ENCODE measurements at places on chromosomes 2 and 18.

GRCh38 chr2:98769114-98769476, 38.2 kb upstream of the MGAT4A start:
- DNase-seq, result no peak

- no peak for DNase-seq
These were observed 95.9 kb upstream of the IL1R2 start for GRCh38 chr2:101895819-101896322.

DNA sequence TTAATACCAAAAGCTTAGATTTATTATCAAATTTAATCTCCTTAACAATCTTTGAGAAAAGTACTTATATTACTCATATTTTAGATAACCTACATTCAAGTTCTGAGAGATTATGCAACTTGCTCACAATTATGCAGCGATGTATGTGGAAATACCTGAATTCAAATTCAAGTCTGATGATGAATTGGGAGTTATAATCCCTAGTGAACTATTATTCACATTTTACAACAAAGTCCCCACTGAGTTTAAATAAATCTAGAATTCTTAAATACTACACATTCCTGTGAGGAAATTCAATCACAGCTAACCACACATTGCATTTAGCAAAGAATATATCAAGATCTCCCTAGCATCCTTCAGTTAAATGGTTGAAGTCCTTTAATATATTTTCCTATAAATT, 278.4 kb downstream of the NOL4 start:
- DNase-seq, result no peak

DNA sequence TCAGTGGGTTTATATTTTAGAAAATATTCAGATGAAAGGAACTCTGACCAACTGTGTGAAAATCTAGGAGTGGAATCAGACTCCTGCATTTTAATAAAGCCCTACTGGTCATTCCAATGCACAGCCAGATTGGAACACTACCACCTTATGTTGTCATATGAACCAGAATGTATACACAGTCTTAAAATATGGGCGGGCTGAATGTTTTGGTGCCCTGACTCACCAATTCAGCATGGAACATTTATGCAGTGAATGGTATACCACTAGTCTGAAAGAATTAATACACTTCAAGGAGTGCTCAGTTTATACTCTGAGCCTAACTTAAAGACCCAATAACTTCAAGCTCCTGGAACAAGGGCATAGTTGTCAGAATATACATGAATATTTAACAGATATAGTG, 280.9 kb upstream of the TCF4 start:
- no peak for DNase-seq

GRCh38 chr2:85309699-85310321, 18.0 kb downstream of the TGOLN2 start:
- no peak for DNase-seq

DNA sequence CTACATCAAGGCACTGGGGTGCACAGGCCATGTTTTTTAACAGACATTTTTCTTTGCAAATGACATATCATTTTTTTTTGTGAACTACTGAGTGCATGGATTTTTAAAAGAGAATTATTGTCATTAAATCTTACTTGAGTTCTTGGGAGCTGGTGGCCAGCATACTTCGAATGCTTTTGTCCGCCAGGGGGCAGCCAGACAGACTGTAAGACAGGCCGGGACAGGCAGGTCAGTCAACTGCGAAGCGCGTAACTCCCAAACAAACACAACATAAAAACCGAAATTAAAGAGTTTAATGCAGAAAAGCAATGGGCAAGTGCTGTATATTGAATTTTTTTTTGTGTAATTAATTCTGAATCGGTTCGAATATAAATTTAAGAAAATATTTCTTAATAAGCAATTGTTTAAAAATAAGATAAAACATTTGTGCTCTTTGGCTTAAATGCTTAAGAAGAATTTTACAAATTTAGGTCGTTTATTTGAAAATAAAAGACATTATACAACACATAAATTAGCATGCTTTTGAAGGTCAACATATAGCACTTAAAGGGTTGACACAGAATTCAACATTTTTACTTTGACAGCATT, 142.2 kb upstream of the PXDN start:
- no peak for DNase-seq

- no peak for DNase-seq
These were observed 31.6 kb downstream of the ZNF532 start for GRCh38 chr18:58896268-58896667.

GRCh38 chr18:67219821-67220220, 296.7 kb downstream of the DSEL start:
- no peak for DNase-seq

GRCh38 chr2:204127238-204127637, 190.7 kb downstream of the ICOS start:
- no peak for DNase-seq

DNA sequence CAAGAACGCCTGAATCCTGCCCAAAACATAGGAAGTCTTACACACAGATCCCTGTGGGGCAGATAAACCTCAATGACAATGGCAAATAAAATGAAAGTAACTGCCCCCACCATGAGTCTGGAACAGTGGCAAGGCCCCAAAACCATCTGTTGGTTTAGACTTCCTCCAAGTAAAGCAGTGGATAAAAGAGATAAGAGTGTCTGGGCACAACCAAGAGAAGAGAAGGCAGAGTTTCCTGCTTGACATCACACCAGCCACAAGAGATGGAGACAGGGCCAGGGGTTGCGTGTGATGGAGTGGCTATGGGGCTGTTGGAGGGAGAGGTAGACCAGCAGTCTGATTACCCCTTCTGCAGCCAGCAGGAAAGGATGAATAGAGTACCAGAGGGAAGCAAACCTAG, 212.1 kb upstream of the POU3F3 start:
- no peak for DNase-seq

DNA sequence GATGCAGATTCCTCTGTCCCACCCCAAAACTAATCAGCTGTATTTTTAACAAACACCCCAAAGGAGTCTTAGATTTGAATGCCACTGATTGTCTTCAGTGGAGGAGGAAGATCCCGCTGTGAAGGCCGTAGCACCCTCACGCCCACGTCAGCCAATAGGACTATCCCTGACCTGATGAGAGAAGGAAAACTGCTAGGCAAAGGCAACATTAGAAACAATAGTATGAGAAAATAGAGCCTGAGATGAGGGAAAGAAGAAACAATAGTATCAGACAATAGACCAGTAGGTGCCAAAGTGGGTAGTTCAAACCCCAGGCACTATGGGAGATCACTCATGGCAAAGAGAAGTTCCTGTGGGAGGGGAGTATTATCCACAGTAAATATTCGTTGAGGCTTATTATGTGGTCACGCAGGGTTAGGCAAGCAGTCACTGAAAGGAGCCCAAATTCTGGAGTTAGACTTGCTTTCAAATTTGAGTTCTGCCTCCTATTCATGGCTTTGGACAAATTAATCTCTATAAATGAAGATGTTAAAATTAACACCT, 2.8 kb downstream of the PCBP1 start:
- DNase-seq, result no peak

- DNase-seq, result no peak
These were observed 306.8 kb upstream of the SKOR2 start for GRCh38 chr18:47558110-47558750.

DNA sequence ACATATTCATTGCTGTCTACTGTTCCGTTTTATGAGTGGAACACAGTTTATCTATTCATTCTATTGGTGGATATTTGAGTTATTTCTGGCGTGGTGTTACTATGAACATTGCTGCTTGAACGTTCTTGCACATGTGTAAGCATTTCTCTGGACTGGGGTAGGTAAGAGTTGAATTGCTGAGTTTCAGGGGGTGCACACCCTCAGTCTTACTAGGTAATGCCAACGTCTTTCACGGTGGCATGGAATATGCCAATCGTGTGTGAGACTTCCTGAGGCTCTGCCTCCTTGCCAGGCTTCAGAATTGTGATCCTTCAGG, 56.4 kb upstream of the TXNDC2 start:
- no peak for DNase-seq

DNA sequence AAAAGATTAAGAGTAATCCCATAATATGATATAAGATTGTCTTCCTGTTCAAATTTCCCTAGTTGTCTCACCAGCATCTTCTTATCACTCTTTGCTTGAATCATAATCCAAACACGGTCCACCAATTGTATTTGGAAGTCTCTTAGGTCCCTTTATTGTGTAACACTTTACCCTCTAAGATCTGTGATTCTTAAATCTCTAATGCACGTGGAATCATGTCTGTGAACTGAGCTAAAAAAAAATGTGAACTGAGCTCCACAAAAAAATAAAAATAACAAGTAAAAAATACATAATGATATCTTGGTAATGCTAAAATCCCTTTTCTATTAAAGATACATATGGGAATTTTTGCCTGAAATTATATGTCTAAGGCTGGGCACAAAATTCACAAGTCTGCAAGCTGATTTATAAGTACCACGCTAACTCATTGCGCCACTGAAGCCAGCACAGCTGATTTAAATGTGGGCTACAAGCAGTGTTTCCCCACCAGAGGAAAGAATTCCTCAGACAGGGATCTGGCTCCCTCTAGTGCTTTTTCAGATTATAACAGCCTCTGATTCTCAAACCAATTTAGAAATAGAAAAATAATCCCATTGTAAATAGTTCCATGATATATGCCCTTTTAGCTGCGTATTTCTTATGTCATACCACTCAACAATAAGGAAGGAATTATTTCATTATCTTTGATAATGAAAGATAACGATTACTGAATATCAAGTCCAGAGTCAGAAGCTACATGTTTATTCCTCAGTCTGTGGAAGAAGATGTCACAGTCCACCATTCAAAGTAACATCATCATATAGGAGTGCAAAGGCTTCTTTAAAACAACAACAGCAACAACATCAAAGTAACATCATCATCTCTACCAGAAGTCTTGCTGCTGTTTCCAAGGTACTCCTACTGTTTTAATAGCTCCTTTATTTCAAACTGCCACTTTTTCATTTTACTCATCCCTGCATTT, 22.9 kb downstream of the RBM43 start:
- peak; percentile 21 for DNase-seq

GRCh38 chr2:138333677-138334076, 167.9 kb upstream of the SPOPL start:
- no peak for DNase-seq

- peak; percentile 31 for DNase-seq
These were observed 2.0 kb upstream of the HK2 start for GRCh38 chr2:74831693-74832530.

DNA sequence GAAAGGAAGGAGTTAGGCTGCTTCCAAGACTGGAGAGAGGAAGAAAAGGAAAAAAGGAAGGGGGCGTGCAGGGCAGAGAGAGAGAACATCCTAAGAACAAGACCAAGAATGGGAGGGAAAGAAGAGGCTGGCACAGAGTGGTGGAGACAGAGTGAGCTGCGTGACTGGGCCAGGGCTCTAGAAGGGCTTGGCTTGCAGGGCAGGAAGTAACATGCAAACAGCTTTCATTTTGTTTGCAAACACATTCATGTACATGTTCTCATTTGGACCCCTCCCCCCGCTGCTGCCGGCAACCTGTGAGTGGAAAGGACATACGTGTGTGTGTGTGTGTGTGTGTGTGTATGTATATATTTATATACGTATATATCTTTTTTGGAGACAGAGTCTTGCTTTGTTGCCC, 46.8 kb upstream of the DNMT3A start:
- no peak for DNase-seq

GRCh38 chr2:137964066-137964858, at the start of gene HNMT:
HNMT (plus strand) TSS chr2:137964473; CDS start chr2:137964492, 19 bp downstream.
- DNase-seq, result no peak

DNA sequence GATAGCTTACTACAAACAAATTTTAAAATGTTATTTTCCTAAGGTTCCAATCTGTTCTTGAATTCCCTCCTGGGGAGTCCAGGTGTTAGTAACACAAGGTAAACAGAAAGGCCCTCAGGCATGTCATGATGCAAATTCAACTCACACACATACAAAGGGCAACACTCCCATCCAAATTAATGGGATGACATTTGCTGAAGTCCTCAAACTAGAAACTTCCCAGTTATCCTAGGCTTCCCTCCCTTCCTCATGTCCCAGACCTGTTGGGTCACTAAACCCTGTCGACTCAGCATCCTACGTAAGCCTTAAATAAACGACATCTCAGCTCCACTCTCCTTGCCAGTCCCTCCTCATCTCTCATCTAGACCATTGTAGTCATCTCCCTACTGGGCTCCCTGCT, 85.1 kb downstream of the GREB1L start:
- DNase-seq, result no peak

- no peak for DNase-seq
These were observed 59.8 kb upstream of the IL1R1 start for GRCh38 chr2:102082571-102083392.

DNA sequence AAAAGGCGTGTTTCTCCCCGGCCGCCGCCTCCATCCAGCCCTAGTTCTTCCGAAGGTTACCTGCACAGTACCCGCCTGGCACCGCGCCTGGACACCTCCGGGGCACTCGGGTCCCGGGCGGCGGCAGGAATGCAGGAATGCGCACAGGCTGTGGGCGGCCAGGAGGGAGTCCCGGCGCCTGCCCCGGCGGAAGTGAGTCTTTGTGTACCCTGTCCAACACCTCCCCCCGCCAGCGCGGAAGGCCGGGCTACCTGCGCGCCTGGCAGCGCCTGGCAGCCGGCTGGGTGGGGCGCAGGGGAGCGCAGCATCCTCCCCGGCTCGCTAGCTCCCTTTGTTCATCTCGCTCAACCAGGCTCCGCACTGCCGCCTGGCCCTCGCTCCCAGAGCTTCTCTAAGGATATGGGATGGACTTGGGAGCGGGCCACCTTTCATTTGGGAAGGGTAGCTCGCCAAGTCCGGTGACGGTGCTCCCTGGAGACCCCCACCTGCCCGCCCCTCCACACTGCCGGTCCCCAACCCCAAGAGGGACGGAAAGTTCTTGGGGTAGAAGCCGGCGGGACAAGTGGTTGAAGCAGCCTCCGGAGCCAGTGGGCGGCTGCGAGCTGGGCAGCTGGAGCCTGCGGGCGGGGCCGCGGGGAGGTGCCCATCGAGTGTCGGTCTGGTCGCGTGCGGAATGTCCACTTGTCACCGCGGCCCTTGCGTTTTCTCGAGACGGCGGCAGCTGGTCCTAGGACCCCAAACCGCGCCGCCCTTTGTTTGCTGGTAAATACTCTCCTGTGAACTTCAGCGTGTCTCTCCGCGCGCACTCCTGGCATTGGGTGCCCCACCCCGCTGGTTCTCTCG, 1.2 kb upstream of the ST6GAL2 start:
- DNase-seq, result peak; percentile 44

- DNase-seq, result no peak
These were observed 28.9 kb downstream of the PPP3R1 start for GRCh38 chr2:68223419-68223818.

DNA sequence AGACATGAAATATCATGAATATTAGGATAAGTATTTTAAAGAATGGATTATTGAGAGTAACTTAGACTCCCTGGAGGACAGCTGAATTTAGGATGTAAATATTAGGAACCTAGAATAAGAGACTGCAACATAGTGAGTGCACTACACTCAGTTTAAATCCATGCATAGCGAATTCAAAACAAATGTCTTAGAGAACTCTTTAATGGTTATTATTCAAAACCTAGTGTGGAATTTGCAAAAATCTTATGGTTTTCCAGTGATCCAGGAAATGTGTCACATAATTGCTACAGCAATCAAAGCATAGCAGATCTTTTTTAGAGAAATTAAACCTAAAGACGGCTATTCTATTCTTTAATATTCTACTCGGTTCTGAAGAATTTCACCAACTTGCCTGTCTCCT, 239.0 kb downstream of the TMX3 start:
- DNase-seq, result no peak
